ENCODE measurements at places on chromosomes 7 and 10.

DNA sequence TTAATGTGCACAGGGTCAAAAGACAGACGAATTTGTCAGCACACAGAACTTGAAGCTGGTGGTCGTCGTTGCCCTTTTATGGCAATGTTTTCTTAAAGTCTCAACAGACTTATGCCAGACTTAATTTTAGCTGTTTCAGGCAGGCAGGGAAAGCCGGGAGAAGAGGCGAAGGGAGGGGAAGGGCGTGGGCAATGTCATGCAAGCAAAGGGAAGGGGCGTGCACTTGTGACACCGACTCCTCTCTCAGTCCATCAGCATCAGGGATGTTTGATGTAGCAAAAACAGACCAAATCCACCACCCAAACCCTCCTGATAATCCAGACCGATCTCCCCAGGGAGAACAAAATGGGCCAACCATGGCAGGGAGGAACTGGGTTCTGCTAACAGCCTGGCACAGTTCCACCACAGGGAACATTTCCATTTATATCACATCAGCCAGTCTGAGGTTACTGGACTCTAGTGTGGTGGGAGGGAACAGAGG is 118.1 kb upstream of the RHEB start:
- DNase-seq: no peak

DNA sequence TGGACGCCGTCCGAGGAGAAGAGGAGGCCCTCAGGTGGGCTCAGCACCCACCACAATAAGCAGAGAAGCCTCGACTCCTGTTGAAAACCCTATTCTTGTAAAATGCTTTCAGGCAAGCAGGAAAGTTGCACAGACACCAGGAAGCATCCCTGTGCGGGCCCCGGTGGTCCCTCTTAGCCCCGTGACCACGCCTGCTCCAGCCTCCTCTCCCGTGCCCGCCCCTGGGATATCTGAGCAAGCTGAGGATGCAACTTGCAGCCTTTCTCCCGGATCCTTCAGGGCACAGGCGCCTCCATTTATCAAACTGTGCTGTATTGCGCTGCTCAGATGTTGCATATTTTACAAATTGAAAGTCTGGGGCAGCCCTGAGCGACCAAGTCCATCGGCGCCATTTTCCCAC is 72.7 kb downstream of the CFAP46 start:
- no peak for DNase-seq

- DNase-seq: no peak
These were observed 157.1 kb upstream of the PRKCQ start for GRCh38 chr10:6737080-6737641.

- DNase-seq: no peak
These were observed 8.9 kb upstream of the RBP3 start for GRCh38 chr10:47339186-47339735.

DNA sequence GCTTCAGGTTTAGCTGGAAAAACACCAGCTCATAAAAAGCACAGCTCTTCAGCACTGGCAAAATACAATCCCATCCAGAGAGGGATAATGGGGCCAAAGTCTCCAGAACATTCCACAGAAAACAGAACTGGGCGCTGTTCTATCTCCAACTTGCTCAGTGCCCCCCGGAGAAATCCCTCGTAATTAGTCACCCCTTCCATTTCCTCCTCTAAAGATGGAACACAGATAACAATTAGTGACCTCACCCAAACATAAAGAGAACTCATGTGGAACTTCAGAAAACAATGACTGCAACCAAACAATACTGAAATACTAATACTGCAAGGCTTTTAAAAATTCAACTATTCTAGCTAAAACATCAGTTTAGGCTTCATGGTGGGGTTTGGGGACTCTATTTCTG is 46.3 kb downstream of the KIAA1549 start:
- peak; percentile 43 for DNase-seq

DNA sequence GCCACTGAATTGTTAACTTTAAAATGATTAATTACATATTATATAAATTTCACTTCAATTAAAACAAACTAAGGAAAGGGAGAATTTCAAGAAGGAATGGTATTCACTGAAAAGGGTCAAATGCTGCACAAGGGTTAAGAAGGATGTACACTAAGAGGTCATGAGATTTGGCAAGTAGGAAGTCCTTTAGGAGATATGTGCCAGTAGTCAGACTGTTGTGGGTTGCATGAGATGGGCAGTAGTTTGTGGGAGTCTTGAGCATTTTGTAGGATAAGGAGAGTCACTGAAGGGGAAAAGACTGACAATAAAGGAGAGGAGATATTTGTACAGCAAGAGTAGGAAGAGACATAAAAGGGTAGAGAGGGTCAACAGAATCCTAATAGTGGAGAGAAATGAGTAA is 12.4 kb upstream of the PTPN12 start:
- no peak for DNase-seq

DNA sequence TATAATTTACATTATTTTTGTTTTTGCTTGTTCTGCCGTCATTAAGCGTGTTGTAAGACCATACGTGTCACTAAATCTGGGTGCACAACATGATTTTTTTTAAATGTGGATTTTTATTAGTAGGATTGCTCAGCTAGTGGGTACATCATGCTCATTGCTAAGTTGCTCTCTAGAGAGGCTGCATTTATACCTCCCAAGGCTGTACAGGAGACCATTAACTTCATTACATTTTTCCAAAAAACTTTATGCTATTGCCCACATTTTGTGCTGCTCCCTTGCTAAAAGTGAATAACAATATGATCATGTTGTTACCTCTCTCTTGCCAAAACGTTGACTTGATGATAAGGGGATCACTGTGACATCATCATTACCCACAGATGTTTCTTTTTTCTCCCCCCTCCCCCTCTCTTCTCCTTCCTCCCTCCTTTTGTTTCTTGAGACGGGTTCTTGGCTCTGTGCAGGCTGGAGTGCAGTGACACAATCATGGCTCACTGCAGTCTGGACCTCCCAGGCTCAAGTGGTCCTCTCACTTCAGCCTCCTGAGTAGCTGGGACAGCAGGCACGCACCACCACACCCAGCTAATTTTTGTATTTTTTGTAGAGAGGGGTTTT is 65.1 kb downstream of the BMPR1A start:
- no peak for DNase-seq

GRCh38 chr10:71882813-71883659 is 32.0 kb upstream of the PSAP start:
- DNase-seq: no peak

DNA sequence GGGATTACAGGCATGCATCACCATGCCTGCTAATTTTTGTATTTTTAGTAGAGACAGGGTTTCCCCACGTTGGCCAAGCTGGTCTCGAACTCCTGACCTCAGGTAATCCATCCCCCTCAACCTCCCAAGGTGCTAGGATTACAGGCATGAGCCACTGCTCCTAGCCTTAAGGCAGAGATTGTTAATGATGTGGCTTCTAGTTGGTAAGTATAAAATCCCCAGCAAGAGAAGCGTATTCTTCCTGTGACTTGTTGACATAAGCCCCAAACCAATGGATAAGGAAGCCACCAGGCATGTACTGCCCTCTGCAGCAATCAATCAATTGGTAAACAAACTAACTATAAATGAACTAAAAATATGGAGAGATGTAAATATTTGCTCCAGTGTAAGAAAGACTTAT is 41.2 kb downstream of the REEP3 start:
- no peak for DNase-seq

- no peak for DNase-seq
These were observed 2.0 kb upstream of the MUC12 start for GRCh38 chr7:100967292-100967863.

DNA sequence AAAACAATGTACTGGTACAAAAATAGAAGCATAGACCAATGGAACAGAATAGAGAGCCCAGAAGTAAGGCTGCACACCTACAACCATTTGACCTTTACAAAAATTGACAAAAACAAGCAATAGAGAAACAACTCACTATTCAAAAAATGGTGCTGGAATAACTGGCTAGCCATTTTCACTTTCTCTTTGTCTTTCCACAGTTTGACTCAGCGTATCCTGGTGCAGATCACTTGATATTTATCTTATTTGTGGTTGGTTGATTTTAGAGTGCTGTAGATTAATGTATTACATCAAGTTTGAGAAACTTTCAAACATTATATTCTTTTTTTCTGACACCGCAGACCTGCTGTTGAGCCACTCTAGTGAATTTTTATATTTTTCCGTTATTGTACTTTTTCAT is 381.4 kb downstream of the DGKB start:
- DNase-seq: no peak

- no peak for DNase-seq
These were observed 14.9 kb downstream of the DLG5 start for GRCh38 chr10:77911535-77912123.

DNA sequence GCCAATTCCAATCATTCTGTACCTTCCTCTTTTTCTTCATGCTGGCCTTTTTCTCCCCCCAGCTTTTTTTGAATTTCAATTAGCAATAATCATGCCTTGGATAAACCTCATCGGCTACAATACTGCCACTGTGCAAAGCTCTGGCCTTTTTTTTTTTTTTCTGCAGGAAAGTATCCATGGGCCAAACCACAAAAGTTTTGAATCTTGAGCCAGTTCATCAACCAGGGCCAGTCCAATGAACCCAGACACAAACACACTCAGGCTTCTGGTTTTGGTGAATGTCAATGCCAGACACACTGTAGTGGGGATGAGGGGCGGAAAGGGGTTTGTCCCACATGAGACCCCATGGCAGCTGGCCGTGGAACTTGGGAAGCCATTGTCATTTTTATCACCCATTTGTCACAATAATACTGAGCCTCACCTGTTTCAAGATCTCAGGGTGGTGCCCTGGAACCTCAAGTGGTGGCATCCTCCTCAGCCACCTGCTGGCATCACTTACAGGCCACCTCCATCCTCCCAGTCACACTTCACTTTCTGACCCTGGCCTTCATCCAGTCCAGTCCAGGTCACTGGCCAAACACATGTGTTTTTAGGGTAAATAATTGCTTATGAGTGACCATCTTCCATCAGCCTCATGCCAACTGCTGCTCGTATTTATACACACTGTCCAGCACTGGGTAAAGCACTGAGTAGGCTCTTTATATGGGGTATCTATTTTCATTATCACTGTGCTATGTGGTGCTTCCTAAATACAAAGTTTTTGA is 40.8 kb upstream of the TSPAN33 start:
- no peak for DNase-seq

GRCh38 chr7:3835109-3835508 is 534.1 kb downstream of the SDK1 start:
- DNase-seq: no peak

DNA sequence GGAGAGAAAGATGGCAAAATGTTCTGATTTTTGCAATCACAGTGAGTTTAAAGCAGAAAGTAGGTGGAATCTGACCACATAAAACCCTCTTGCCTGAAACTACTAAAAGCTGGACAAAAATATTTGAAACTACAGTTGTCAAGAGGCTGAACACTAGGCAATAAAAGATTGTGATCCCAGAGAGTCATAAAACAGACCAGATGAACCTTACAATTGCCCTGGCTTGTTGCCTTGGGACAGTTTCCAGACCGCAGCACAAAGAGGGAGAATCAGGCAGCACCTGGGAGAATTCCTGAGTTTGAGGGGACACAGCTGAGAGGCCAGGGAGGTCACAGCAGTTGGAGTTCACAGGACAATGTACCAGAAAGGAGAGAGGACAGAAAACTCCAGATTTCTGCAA is 107.3 kb upstream of the NANOS1 start:
- no peak for DNase-seq

GRCh38 chr7:70415179-70415972 is 716.6 kb upstream of the GALNT17 start:
- DNase-seq: no peak

DNA sequence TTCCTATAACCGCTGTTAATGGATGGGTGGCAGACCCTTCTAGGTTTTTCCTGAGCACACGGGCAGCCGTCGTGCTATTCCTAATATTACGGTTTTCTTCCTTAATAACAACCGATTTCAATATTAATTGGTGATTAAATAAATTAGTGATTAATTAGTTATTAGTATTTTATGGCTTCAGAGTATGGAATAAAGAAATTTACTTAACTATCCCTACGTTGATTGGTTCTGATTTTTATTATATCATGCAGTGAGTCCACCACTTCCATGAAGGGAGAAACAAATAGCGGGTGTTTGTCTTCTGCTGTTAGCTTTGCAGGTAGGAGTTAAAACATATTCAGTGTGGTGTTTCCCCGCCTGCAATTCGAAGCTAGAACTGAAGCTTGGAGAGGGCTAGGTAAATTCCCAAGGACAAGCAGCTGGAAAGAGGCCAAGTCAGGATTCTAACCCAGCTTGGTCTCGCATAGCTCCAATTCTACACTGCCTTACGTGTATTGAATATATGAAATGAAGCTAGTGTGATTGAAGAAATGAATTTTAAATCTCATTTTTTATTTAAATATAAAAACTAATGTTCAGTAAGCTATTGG is 928 bp upstream of the CSTF2T start:
- no peak for DNase-seq

- no peak for DNase-seq
These were observed 152.6 kb downstream of the SLC16A9 start for GRCh38 chr10:59557052-59557451.

DNA sequence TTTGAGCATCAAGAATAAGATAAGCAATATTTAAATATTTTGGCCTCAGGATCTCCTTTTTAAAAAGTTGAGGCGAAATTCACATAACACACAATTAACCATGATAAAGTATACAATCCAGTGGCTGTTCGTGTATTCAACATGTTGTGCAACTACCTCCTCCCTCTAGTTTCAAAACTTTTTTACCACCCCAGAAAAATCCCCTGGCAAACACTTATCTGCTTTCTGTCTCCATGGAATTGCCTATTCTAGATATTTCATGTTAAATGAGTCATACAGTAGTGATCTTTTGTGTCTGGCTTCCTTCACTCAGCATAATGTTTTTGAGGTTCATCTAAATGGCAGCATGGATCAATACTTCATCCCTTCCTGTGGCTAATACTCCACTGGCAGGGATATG is 31.8 kb upstream of the IL15RA start:
- peak; percentile 15 for DNase-seq

DNA sequence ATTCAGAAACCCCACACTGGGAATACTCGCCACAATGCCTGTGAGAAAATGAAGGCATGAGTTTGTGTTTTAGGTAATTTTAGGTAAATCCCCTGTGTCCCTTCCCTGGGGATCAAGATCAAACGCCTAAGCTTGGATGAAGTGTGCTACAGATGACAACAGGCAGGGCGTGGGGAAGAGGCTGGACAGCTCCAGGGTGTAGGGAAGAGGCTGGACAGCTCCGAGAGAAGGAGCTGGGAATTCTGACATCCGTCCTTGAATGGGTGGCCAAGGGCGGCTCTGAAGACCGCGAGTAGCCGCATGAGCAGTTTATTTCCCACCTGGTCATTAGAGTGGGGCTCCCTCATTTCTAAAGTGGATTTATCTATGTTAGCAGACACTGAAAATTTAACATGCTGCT is 109.7 kb downstream of the RAMP3 start:
- no peak for DNase-seq

DNA sequence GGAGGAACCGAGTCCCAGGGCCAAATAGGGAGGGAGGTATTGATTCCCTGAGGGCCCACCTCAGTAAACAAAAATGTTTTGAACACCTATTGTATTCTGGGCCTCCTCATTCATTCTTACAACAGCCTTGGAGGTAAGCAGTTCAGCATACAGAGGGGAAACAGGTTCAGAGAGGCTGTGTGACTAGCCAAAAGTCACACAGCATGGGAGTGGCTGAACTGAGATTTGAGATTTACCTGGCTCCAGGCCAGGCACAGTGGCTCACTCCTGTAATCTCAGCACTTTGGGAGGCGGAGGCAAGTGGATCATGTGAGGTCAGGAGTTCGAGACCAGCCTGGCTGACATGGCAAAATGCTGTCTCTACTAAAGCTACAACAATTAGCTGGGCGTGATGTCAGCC is 107.2 kb downstream of the TMEM130 start:
- DNase-seq: no peak
